ENCODE measurements at places on chromosomes 3 and 15.

GRCh38 chr15:66932634-66933024, 132.8 kb upstream of the SMAD3 start:
- no peak for DNase-seq

- DNase-seq = no peak
These were observed 137.2 kb upstream of the RAD18 start for GRCh38 chr3:9100513-9100894.

GRCh38 chr3:113094337-113095221, 103.8 kb downstream of the GTPBP8 start:
- no peak for DNase-seq

DNA sequence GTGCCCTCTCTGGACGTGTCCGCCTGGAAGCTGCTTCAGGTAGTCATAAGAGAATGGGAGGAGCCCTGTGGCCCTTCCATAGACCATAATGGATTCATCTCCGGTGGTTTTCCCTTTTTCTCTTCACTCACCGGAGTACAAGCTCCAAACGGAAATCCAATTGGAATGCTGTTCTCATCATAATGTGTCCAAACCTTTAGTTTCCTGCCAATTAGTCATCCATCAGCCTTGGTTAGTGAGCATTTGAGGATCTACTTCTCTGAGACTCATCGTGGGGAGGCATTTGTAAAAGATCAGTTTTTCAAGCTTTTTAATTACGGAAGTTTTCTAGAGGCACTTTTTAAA, 34.9 kb downstream of the ABHD2 start:
- DNase-seq = no peak

GRCh38 chr3:171164067-171164465, 137.5 kb upstream of the SLC2A2 start:
- no peak for DNase-seq

- DNase-seq = no peak
These were observed 1.4 kb downstream of the LTF start for GRCh38 chr3:46463120-46463867.

- DNase-seq = no peak
These were observed 231.4 kb downstream of the LRRN1 start for GRCh38 chr3:4030624-4031023.

DNA sequence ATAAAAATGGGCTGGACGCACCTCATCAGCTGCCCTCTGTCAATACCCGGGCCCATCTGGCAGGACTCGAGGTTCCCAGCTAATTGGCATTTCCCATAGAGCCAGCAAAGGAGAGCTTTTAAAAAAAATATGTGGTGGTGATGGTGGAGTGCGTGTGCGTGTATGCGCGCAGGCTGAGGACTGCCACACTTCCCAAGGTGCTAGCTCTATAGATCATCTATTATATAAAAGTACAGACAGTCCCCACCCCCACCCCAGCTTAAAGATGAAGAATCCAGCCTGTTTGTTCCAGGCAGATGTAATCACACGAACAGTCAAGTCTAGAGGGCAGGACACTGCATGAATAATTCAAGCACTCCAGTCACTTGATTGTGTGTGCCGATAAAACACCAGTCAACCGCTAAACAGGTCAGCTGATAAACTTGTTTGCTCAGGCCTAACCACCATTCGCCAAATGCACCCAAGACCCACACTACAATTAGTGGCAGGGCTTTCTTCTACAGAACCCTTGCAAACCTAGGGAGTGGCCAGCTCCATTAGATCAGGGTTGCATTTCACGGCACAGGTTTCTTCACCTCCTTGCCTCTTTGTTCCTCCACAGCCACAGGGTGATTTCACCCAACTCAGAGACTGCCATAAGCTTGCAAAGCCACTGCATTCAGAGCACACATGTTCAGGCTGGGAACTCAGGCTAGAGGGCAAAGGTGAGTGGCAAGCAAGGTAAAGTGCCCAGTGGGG, 5.8 kb downstream of the TLE3 start:
- DNase-seq = peak; percentile 98

- DNase-seq = no peak
These were observed 136.3 kb upstream of the ABHD17C start for GRCh38 chr15:80558631-80559319.

DNA sequence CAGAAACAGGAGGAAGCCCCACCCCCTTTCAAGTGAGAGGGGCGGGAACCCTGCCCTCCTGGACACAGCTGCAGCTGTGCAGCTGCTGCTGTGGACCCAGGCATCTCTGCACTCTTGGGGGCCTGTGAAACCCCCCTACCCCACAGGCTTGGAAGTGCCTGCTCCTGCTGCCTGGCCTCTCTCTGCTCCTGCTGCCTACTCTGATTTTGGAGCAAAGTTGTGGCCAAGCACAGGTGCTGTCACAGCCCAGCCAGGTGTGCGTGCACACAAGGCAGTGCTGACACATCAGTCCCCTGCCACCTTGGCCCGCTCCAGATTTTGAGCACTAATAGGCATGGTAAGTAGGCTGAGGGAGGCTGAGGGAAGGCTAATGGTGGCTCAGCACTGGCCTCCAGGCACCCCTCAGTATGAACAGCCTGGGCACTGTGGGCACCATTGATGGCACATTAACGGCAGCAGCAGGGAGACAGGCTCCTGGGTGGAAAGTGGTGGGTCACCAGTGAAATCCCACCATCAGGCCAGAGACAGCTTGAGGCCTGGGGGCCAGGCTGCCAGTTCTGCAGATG, 890.9 kb downstream of the GBE1 start:
- DNase-seq = no peak

GRCh38 chr3:141355242-141355641, 13.1 kb upstream of the ZBTB38 start:
- DNase-seq = no peak

DNA sequence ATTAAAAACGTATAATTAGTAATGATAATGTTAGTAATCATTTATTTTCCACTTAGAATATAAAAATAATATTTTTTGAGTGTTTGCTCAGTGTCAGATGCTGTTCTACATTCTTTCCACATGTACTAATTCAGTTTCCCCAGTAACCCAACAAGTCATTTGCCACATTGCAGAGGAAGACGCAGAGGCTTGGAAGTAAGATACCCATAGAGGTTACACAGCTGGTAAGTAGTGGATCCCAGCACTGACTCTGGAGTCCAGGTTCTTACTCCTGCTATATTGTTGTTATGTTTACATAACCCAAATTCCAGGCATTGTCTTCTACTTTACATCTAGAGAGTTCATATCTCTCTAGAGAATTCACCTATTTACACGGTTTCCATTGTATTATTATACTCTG, 48.2 kb upstream of the MYO5C start:
- no peak for DNase-seq

- DNase-seq = no peak
These were observed 768 bp downstream of the ANO10 start for GRCh38 chr3:43620831-43621655.

GRCh38 chr15:101549647-101550046, 60.1 kb upstream of the PCSK6 start:
- DNase-seq = no peak

GRCh38 chr3:126990890-126991289, 8.0 kb downstream of the PLXNA1 start:
- no peak for DNase-seq

DNA sequence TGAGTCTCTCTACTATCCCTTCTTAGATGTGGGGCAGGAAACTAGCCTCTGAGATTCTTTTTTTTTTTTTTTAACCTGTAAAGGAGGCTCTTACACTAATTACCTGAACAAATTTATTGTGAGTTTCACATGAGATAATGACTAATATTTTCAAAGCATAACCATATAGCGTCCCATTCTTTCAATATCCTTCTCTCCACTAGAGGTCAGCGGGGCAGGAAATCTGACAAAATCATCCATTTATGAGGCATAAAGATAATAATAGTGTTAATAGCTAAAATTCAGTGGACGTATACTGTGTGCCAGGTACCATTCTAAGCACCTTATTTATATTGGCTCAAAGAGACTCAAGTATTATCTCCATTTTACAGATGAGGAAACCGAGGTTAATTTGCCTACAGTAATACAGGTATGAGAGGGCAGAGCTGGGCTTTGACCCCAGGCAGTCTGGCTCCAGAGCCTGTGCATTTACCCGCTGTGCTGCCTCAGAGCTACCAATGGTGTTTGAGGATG, 16.3 kb upstream of the SMAD6 start:
- DNase-seq = no peak

DNA sequence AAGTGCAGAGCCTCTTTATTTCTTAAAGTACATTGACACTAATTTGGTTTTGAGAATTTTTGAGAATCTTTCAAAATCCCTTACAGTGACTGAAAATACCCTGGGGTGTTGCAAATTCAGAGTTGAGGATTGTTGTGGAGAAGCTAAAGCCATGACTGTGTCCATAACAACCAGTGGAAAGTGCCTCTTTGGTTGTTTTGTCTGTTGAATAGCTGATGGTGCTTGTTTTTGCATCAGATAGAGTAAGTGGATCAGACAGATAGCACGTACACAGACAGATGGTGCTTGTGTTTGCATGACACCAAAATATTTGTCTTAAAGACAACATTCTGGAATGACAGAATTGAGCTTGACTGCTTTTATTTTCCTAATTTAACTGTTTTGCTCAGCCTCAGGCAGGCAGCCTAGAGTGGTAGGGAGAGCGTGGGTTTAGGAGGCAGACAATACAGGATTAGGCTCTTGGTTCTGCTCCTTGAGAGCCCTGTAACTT, 265.0 kb downstream of the IL20RB start:
- DNase-seq = no peak

DNA sequence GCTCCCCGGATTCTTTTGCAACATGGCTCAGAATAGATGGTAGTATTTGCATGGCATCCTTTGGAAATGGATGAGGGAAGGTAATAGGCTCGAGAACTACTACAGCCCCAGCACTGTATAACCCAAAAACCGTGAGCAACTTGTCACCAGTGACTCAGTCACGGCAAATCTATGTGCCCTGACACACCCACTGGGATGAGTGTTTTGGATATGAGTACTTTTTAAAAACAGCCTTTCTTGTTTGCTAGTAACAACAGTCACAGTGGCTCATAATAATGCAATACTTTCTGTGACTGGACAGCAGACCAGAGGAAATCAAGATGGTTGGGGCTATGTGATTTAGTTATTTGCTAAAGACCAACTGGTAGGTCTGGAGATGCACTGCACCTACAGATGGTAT, 299.6 kb downstream of the ULK4 start:
- no peak for DNase-seq

DNA sequence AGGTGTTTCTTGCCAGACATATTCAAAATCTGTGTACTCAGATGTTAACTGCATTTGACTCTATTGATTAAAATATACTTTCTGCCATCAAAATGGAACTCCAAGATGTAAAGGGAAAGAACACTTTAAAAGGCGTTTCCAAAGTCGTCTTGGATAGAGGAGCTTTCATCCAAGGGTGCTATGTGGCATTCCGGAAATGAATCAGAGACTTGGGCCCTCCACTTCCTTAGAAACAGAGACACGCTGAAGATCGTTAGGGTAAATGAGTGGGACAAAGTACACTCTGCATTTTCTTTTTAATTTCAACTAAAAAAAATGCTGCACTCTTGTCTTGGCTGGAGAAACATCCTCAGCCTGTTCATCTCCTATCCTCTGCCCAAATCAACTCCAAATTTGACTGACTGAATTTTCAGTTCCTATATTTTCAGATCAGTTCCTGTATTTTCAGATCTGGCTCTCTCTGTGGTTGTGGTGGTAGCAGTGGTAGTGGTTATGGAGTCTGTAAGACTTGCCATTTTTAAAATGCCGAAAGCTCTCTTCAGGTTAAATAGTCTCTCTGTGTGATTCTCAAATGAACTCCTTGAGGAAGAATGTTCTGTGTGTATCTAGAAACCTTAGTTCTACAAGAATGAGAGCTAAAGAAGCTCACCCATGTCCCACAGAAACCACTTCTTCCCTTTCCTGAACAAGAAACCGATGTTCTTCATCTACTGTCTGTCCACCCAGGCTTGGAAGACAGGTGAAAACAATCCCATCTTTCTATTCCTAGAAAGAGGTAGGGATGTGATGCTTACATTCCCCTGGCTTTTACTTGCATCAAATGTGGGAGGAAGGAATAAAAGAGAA, 156.8 kb upstream of the ICE2 start:
- DNase-seq = no peak

GRCh38 chr15:38557921-38558320, 6.7 kb downstream of the RASGRP1 start:
- DNase-seq = no peak

DNA sequence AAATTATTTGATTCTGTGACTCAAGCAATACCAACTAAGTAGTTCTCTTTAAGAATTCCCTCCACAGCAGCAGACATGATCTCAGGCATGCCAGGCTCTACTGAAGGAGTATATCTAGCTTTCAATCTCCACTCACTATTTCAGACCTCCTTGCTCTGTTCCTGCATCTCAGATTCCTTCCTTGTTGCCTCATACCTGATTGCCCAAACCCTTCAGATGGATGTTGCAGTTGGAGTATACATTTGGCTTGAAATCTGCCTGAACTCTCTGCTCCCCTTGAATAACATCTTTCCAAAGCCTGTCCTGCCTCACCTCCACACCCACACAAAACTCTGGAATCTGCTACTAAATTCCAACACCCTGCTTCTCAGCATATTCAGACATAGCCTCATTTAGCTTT, 19.8 kb upstream of the TM4SF4 start:
- DNase-seq = no peak
